ENCODE measurements at places on chromosomes 3 and 15.

- no peak for DNase-seq
Observed at GRCh38 chr3:59186725-59187124, 136.9 kb upstream of the CFAP20DC start.

DNA sequence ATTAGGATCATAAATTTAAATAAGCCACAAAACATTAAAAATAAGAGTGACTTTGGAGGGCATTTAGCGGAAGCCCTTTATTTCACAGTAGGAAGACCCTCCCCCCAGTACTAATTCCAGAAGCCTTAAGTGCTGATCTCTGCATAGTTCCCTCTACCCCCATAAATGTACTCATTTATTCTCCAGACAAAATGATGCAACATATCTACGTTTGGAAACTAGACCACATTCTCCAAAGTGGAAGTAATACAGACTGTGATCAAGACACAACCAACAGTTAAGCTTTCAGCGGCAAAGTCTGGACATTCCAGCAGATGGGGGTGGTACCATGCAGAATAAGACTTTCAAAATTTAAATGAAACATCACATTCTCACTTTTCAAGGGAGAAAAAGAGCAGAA, 44.8 kb upstream of the RPS17 start:
- DNase-seq = no peak

DNA sequence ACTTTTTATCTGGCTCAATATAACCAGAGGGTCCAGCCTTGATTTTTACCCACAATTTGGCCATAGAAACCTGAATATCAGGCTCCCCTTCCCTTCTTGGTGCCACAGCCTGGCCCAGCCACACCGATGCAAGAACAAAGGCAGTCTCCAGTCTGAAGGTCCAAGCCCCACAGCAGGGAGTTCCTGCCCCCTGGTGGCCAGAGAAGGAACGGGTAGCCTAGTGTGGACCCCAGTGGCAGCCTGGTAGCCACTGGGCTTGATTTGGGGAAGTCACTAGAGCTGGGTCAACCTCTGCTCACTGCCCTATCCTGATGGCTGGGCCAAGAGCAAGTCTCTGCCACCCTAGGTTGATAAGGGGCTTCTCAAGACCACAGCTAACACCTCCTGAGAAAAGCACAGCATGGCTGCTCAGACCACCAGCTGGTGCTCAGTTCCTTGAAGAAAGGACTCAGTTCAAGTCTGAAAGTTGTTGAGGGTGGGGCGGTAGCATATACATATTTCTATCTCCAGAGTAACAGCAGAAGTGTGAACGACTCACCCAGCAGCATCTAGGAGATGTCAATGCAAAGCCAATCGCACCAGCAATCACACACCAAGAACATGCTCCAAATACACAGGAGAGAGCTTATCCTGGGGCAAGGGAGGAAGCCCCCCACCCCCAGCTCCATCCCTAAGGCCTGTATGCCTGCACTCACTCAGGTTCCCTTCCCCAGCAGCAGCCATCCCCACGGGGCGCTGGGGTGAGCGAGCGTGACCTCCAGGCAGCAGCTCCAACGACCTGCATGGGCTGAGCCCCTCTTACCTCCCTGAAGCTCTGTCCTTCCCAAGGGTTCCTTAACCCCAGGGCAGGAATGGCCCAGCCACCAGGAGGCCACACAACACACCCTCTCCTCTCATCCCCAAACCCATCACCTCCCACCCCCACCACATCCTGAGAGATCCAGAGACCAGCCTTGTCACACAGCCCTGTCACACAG, 7.6 kb downstream of the PFKFB4 start:
- peak; percentile 94 for DNase-seq

DNA sequence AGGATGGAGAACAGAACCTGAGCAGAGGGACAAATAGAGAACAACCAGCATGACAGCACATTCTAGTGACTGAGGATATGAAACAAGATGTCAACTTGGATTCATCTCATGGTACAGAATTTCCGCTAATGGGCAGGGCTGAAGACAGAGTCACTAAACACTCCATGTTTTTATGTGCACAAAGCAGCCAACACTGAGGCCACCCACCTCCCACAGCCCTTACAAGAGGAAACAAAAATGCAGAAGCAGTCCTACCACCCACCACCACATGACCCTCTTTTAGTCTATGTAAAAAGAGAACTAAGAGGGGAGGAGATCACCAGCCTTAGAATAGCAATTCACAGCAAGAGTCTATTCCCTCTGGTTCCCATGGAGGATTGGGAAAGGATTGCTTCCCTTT, 131.4 kb upstream of the UBE2E2 start:
- no peak for DNase-seq

GRCh38 chr3:181896605-181897004, 184.9 kb downstream of the SOX2 start:
- DNase-seq = no peak

DNA sequence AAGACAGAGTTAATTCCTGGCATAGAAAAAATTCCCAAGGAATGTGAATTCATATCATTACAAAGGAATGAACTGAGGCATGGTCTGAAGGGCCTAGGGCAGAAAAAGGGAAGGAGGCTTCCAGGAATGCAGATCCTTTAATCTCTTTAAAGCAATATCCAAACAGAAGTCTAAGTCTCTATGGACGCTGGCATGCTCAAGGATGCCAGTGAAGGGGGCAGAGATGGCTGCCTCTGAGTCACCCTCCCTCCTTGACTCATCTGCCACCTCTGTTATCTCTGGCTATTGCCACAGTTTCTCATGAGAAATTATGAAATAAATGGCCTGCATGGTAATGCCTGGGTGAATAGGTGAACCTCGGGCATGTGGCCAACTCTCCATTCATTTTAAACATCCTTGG, 96.3 kb upstream of the BCL6 start:
- no peak for DNase-seq

DNA sequence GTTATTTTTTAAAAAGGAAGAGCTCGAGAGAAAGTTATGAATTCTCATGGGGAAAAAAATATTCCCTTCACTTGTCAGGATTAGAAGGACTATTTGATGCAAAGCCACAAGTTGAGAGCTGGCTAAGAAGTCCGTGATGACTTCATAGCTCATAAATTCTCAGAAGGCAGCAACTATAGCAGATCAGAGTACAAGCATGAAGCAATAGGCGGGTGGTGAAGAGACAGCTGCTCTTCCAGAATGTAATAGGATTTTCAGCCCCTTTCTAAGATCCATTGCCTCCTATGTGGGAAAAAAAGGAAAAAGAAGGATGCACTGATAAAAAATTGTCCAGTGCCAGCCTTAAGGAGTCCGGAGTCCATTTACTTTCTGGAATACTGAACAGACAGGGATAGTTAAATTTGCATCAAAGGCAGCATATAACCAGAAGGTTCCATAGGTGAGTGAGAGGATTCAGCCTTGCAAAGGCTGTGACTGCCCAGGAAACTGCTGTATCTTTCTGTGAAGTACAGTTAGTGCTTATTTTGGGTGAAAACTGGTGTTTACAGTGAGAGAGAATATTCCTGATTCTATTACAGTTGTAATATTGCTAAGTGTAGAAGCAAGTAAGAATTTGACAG, 929.5 kb upstream of the ALCAM start:
- DNase-seq = no peak

GRCh38 chr15:35514759-35515158, 31.2 kb downstream of the DPH6 start:
- DNase-seq = no peak

DNA sequence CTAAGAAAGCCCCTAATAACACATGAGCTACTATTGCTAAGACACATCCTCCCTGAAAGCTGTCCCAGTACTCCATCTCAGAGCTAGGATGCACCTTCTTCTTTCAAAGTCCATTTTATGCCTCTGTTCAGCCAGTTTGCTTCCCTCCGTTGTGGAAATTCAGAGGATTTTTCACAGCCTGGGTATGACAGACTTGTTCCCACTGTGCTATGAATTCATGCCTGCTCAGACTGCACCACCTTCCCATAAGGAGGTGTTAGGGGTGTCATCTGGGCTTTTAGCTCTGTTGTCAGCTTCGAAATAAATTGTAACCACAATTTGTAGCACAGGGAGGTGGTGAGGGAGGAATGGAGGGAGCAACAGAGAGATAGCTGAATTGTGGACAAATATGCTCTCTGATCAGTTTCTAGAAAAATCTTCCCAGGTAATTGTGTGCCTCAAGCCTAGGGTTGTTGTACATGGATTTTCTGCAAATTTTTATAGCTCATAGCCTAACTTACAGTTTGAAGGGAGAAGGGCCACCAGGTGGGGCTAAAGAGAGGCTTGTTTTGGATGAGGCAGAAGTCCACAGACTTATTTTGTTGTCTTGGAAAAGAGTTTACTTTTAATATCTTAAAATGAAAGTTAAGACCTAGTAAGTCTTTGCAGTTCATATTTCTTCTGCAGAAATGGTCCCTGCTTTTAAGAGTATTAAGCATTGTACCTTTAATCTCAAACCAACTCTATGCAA, 462.0 kb downstream of the PDCD6IP start:
- peak; percentile 74 for DNase-seq

GRCh38 chr3:190941694-190942260, 79.3 kb upstream of the GMNC start:
- DNase-seq = no peak

DNA sequence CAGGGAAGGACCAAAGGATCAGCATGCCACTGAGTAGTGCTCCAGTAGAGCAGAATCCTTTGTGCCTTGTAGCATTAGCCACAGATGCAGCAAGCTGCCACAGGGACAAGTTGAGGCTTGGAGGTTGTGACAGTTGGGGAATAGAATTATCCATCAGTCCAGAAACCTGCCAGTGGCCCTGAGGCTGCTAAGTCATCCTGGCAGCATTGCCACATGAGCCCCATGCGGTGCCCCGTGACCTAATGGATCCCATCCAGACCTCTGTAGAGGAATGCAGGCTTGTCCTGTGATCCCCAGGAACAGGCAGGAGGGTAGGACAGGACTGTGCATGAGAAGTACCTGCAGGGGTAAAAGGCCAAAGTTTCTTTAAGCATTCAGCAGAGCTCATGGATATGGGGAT, 51.7 kb downstream of the BOC start:
- no peak for DNase-seq

DNA sequence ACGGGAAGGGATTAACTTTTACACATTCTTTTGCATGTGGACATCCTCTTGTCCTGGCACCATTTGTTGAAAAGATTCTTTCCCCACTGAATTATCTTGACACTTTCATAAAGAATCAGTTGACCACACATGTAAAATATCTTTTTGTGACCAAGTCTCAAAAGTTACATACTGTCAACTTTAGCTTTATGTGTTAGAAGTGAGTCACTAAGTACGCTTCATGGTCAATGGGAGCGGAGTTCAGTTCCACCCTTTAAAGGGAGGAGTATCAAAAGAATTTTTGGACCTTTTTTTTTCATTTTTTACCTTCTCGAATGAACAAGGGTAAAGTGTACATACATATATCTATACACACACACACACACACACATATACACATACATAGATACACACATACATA, 35.4 kb downstream of the MAPK6 start:
- no peak for DNase-seq

DNA sequence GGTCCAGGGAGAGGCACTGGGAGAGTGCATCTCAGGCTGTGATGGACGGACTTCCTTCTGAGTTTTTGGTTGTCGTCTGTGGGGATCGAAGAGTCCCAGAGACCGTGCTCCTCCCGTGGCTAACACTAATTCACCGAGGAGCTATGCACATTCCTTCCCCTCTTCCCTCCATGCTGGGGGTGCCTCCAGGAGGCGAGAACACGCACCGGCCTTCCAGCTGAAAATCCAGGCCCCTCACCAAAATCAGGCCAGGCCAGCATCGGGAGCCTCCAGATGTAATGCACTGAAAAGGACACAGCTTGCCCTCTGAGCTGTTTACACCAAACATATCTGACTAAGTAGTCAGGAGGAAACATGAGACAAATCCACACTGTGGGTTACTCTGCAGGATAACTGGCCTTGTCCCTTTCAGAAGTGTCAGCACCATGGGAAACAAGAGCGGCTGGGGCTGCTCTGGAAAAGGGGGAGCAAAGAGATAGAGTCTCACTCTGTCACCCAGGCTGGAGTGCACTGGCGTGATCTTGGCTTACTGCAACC, 5.5 kb downstream of the RNU5B-1 start:
- no peak for DNase-seq

DNA sequence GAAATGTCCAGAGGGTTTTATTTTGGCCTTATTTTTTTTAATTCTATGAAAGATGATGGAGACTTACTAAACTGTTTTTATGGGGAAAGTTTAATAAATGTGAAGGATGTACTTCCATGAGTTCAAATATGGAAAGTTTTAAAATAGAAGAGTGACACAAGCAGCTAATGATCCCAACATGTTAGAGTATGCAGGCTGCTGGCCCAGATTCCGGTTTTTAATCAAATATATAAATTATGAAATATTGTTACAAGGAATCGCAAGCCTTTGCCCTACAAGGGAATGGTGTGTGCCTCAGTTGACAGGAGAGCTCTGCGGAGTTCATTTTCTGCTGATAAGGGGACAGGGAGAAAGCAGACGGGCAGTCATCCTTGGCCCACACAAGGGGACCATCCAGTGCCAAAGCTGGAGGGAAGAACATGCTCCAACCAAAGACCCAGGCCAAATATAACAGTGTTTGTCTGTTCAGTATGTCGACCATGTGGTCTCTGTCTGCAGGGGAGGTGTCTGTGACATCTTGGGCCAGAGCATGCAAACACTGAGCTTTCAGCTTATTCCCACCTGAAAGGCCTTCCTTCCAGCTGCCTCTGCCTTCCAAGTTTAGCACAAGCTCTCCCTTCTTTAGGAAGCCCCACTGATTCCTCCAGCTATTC, 69.8 kb downstream of the SSUH2 start:
- no peak for DNase-seq

GRCh38 chr15:73681063-73681462, 3.1 kb upstream of the CD276 start:
- DNase-seq = no peak

GRCh38 chr3:152266221-152266995, 2.3 kb upstream of the MBNL1 start:
- DNase-seq = peak; percentile 79

- DNase-seq = no peak
Observed at GRCh38 chr3:26345613-26346012, 277.0 kb upstream of the LRRC3B start.

DNA sequence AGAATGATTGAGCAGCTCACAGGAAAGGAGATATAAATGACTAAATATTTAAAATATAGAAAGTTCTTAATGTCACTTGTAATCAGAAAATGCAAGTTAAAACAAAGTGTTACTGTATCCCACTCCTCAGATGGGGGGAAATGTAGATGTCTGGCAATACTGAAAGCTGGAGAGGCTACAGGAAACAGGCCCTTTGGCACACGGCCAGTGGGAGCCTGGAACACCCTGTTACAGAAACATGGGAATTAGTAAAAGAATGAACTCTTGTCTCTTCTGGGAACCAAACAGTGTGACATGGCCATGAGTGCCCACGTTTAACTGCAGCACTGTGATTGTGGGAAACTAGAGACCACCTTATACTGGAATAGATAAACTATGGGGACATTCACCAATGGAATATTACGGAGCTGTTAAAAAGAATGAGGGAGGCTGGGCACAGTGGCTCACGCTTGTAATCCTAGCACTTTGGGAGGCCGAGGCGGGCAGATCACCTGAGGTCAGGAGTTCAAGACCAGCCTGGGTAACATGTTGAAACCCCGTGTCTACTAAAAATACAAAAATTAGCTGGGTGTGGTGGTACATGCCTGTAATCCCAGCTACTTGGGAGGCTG, 50.2 kb downstream of the CDCP1 start:
- no peak for DNase-seq

- no peak for DNase-seq
Observed at GRCh38 chr3:124579641-124580040, 150.6 kb upstream of the UMPS start.
